ENCODE measurements at places on chromosomes 12 and 14.
A peak's percentile ranks its signal among the peaks of the same experiment; 100 is the strongest.

DNA sequence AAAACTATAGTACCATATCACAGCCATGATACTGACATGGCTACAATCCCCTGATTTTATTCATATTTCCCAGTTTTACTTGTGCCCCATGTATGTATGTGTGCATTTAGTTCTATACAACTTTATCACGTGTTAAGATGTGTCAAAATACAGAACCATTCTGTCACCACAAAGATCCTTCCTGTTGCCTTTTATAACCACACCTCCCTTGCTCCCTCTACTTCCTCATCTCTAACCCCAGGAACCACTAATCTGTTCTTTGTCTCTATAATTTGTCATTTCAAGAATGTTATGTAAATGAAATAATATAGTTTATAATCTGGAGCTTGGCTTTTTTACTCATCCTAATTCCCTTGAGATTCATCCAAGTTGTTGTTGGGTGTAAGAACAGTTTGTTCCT lies 358.4 kb downstream of the DPF3 start:
- H3K27ac ChIP-seq = no peak overlapping the region
- H3K36me3 ChIP-seq = no peaks in the 10 kb centered on the region
- no peaks in the 10 kb centered on the region for H3K27me3 ChIP-seq

GRCh38 chr12:131505561-131505960 lies 205.3 kb upstream of the SFSWAP start:
- peak; percentile 39 for DNase-seq
- H3K27me3 ChIP-seq = no peaks in the 10 kb centered on the region
- H3K4me1 ChIP-seq = no peaks in the 10 kb centered on the region

DNA sequence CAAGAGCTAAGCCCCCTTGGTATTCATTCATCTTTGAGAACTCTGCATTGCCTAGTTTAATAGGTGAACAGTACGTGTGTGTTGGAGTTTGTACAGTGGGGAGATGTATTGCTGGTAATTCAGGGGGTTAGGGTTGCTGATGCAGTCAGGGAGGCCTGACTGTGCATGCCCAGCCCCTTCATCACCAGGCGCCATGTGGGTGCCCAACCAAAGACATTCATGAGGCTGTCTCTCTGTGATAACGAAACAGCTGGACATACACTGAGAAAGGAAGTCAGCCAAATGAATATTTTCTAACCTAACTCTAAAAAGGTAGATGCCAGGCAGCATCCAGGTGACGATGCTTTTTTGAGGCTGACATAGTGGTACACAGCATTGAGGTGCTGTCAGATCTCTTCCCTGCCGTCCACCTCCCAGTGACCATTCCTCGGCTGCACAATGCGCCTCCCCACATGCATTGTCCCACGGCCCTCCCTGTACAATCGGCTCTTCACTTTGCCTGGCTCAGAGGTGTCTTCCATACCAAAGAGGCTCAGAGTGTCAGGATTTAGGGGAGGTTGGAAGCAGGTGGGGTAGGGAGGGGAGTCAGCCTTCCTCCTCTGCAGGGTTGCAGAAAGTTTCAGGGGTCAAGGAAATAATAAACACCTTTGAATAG lies 19.0 kb downstream of the EML1 start:
- no peak overlapping the region for H3K27ac ChIP-seq
- no peak overlapping the region for H3K4me3 ChIP-seq
- H3K4me1 ChIP-seq = no peaks in the 10 kb centered on the region

DNA sequence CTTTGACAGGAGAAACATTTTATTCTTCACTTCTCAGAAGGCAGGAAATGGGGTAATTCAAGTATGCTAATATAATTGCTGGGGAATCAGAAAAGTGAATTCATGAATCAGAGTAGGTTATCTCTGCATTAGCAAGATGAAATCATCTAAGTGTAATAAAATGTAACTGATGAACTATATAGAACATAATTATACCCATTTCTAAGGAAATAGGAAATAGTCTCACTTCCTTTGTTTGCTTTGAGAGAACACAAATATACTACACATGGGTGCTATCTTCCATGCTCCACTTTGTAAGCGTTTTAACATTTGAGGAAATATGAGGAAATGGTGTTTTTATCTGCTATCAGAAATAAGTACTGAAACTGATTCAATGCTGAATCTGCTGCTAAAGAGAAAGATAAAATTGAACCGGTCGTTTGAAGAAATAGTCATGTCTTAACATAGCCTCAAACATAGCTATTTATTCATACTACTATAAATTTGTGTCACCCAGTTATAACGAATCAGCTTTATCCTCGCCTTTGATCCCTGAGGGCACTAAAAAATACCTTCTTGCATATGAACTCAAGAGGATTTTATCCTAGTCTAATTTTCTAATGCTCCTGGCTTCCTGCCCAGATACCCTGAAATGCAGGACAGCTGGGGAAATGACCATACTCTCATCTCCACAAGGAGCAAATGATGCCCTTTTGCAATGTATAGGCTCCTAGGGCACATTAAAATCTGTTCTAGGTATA lies 696.0 kb downstream of the C12orf50 start:
- H3K27me3 ChIP-seq = no peaks in the 10 kb centered on the region
- H3K4me1 ChIP-seq = no peaks in the 10 kb centered on the region
- no peak overlapping the region for H3K27ac ChIP-seq
- H3K4me3 ChIP-seq = no peak overlapping the region
- H3K36me3 ChIP-seq = no peaks in the 10 kb centered on the region

DNA sequence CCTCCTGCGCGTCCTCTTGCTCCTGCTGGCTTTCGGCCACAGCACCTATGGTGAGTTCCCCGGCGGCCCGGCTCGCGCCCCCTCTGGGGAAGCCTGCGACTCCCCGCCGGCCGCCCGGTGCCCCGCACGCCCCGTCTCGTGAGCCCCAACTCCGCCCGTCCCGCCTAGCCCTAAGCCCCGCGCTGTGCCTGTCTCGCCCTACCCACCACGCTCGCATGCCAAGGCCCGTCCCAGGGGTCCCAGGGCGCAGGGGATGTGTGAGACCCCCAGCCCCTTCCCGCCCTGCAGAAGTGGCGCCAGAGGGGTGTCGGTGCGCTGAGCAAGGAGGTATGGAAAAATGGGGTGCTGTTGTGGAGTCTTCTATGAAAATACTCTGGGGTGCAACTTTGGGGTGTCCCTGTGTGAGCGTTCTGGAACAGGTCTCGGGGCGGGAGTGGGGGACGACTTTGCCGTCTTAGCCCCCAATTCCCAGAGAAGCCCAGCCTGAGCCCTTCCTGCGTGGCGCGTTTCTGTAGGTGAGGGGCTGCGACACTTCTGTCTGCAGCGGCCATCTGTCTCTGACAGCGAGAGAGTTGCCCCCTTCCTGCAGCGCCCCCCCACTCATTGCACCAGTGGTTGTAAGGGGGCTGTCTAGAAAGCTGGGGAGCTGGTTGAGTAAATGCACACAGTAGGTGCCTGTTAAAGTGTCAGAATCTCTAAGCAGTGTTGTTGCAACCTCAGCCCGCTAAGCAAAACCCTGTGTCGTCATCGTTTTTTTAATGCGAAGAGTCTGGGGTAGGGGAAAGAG lies 587 bp downstream of the DLK1 start:
- H3K4me3 ChIP-seq = peak overlapping the region; percentile 66
- H3K27ac ChIP-seq = no peak overlapping the region
- no peaks in the 10 kb centered on the region for H3K36me3 ChIP-seq
- peaks cover 41% of the 10 kb centered on the region for H3K27me3 ChIP-seq
- DNase-seq = peak; percentile 40

- H3K36me3 ChIP-seq = peaks cover 28% of the 10 kb centered on the region
- H3K4me1 ChIP-seq = peaks cover 11% of the 10 kb centered on the region
- no peaks in the 10 kb centered on the region for H3K27me3 ChIP-seq
- DNase-seq = no peak
Measured at GRCh38 chr12:12513416-12514006, 49.2 kb downstream of the DUSP16 start.

DNA sequence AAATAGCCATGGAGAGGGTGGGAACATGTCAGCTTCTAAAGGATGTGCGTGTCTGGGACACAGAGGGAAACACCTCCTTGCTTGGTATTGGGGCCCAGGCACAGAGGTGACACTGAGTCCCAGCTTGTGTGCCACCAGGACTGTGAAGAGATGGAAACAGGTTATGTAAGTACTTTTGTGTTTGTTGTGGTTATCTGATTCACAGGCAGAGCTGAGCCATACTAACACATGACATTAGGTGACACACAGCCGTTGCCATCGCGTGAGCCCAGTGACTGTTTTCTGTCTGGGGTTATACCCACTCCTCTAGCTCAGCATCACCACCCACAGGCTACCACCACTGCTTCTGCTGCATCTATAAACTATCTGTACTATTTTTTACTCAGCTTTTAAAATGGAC lies 12.1 kb upstream of the FLVCR2 start:
- H3K4me3 ChIP-seq = no peak overlapping the region
- no peaks in the 10 kb centered on the region for H3K27me3 ChIP-seq
- H3K27ac ChIP-seq = no peak overlapping the region
- DNase-seq = no peak

Data from endodermal cell (in vitro differentiated cells).